ENCODE measurements at places on chromosomes 3 and 15. TPM values are rescaled to one million over a fixed set of nuclear protein-coding genes. Genes with fewer than 3 reads are reported as not detected.

The UPK1B gene
- not detected for total RNA-seq

The HRH1 gene
- 16.2 TPM for total RNA-seq

The CPA3 gene
- 1.7 TPM for total RNA-seq

The MORF4L1 gene
- total RNA-seq, result 417 TPM

The FRMD5 gene
- 18.2 TPM for total RNA-seq

The INSYN1 gene
- 0.58 TPM for total RNA-seq

The ADCY5 gene
- not detected for total RNA-seq

The GUCA1C gene
- not detected for total RNA-seq

The HAPLN3 gene
- 40.4 TPM for total RNA-seq

The TIMP4 gene
- 0.40 TPM for total RNA-seq

The FBXO40 gene
- total RNA-seq, result not detected

The HACD2 gene
- 23.5 TPM for total RNA-seq
